Memory B cell (primary cell): ENCODE measurements at places on chromosomes 1 and 21.

DNA sequence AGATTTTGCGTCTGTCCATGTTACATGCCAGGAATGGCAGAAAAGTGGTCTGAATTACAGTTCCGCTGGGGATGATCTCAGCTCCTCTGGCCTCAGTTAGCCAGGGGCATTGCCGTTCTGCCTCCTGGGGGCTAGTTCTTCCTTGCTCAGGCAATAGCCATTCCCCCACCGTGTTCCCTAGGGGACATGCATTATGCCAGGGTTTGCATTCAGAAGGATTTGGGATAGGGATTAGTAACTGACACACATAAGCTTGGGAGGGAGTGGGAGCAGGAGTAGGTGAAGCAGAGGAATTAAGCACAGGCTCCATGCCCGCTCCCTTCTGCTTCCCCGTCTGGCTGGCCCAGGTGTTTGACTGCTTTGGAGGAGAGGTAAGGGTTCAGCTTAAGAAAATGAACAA is 12.7 kb downstream of the LRRC71 start:
- no peak overlapping the region for H3K4me3 ChIP-seq
- no peaks in the 10 kb centered on the region for H3K36me3 ChIP-seq
- no peak for DNase-seq
- H3K4me1 ChIP-seq: peaks cover 5% of the 10 kb centered on the region
- no peak overlapping the region for H3K27ac ChIP-seq

GRCh38 chr1:176826265-176826664 is 338.2 kb downstream of the ASTN1 start:
- no peaks in the 10 kb centered on the region for H3K36me3 ChIP-seq
- no peaks in the 10 kb centered on the region for H3K4me1 ChIP-seq
- no peaks in the 10 kb centered on the region for H3K27me3 ChIP-seq
- H3K4me3 ChIP-seq: no peak overlapping the region
- DNase-seq: no peak

- H3K27ac ChIP-seq: no peak overlapping the region
- no peaks in the 10 kb centered on the region for H3K36me3 ChIP-seq
- H3K4me3 ChIP-seq: no peak overlapping the region
Measured at GRCh38 chr1:86137436-86137835, 19.1 kb downstream of the COL24A1 start.

DNA sequence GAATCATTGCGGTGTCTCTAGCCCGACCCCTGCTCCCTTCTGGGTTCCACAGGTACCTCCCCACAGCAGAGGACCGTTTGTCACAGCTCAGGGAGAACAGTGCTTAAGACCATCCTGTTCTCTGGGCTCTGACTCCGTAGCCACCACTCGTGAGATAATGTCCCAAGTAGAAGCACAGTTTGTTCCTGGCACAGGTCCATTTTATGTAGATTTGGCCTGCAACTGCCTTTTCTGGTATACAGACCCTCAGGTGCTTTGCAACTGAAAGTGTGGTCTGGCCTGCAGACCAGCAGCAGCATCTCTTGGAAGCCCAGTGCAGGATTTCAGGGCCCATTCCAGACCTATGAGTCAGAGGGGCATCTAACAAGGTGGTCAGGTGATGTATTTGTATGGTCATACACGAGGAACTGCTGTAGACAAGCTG is 28.4 kb upstream of the TMEM125 start:
- DNase-seq: no peak
- peaks cover 28% of the 10 kb centered on the region for H3K4me1 ChIP-seq
- no peak overlapping the region for H3K27ac ChIP-seq
- H3K4me3 ChIP-seq: no peak overlapping the region

- no peaks in the 10 kb centered on the region for H3K36me3 ChIP-seq
- no peak overlapping the region for H3K27ac ChIP-seq
- no peak for DNase-seq
Measured at GRCh38 chr1:20362856-20363255, 72.2 kb downstream of the VWA5B1 start.

GRCh38 chr1:166350490-166350889 is 183.7 kb upstream of the FAM78B start:
- DNase-seq: no peak
- H3K4me3 ChIP-seq: no peak overlapping the region
- no peak overlapping the region for H3K27ac ChIP-seq

DNA sequence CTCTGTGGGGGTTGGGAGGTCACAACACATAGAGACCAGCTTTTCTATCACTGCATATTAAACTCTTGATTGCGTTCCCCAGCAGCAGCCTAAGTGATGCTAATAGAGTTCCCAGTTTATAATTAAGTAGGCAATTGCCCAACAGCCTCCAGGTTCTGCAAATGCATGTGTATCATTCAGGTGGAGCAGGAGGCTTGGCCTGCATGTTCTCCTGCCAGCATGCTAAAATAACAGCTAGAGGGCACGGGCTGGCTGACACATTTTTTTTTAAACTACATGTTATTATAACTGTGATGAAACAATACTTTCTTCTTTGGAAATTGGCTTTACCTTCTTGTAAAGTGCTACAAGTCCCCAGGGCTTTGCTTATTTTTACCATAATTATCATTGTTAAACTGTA is 10.4 kb downstream of the TCHH start:
- H3K4me1 ChIP-seq: peaks cover 7% of the 10 kb centered on the region
- no peak overlapping the region for H3K27ac ChIP-seq
- no peak for DNase-seq
- peaks cover 18% of the 10 kb centered on the region for H3K27me3 ChIP-seq
- H3K36me3 ChIP-seq: peaks cover 2% of the 10 kb centered on the region

DNA sequence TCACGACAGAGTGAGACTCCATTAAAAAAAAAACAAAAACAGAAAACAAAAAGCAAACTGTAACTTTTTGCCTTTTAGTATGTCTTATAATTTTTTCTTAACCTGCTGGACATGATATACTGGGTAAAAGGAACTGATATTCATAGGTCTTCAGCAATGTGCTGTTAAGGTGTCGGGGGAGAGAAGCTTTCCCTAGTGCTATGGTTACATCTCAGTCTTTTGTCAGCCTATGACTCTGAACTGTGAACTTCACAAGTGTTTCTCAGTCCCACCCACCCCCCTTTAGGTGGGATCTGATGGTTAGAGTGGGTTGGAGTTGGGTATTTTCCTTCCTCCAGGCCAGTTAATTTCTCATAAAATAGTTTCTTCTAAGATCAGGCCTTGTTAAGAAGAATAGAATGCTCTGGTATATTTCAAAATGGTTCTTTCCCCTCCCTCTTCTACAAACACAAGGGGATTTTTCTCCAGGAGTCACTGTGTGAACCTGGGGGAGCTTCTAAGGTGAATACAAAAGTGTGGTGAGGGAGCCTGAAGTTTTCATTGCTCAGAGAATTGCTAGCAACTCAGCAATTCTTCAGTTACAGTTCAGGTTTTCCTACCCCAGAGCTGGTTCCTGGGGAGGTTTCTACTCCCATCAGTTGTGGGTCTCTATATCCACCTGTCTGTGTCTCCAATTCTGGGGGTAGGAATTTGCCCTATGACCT is 16.1 kb upstream of the EDARADD start:
- H3K4me3 ChIP-seq: no peak overlapping the region
- no peaks in the 10 kb centered on the region for H3K36me3 ChIP-seq
- no peak overlapping the region for H3K27ac ChIP-seq
- no peaks in the 10 kb centered on the region for H3K4me1 ChIP-seq
- DNase-seq: no peak

- H3K36me3 ChIP-seq: no peaks in the 10 kb centered on the region
- peaks cover 12% of the 10 kb centered on the region for H3K4me1 ChIP-seq
- no peak overlapping the region for H3K27ac ChIP-seq
- peaks cover 16% of the 10 kb centered on the region for H3K27me3 ChIP-seq
- peak overlapping the region; percentile 63 for H3K4me3 ChIP-seq
- no peak for DNase-seq
Measured at GRCh38 chr1:15153842-15154479, 414 bp downstream of the TMEM51 start.

DNA sequence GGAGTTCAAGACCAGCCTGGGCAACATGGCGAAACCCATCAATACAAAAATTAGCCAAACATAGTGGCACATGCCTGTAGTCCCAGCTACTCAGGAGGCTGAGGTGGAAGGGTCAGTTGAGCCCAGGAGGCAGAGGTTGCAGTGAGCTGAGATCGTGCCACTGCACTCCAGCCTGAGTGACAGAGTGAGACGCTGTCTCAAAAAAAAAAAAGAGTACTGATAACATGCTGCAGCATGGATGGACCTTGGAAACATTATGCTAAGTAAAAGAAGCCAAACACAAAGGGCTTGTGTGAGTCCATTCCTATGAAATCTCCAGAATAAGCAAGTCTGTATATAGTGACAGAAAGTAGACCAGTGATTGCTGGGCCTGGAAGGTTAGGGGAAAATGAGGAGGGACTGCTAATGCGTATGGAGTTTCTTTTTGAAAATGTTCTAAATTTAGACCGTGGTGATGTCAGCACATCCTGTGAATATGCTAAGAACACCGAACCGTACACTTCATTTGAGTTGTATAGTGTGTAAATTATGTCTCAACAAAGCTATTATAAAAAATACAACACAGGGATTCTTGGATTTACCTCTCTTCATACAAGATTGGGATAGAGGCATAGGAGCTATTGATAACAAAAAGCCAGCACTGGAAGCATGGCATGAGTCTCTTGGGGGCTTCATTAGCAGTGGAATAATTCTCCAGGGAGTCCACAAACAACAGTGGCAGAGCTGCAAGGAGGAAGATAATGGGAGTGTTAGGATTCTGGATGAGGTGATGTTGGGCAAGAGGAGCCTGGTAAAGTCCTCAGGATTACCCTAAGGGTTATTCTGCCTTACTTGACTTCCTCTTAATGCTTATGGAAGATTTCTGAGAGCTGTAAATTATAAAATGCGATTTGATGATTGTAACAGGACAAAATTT is 73.5 kb downstream of the TTC3 start:
- H3K4me3 ChIP-seq: no peak overlapping the region
- no peak for DNase-seq
- peaks cover 7% of the 10 kb centered on the region for H3K4me1 ChIP-seq
- peaks cover 48% of the 10 kb centered on the region for H3K36me3 ChIP-seq
- no peaks in the 10 kb centered on the region for H3K27me3 ChIP-seq

GRCh38 chr1:13597166-13597565 is 13.5 kb downstream of the PDPN start:
- H3K4me3 ChIP-seq: no peak overlapping the region
- peaks cover 21% of the 10 kb centered on the region for H3K27me3 ChIP-seq
- no peak for DNase-seq
- no peak overlapping the region for H3K27ac ChIP-seq
- no peaks in the 10 kb centered on the region for H3K36me3 ChIP-seq

- H3K27ac ChIP-seq: no peak overlapping the region
- DNase-seq: no peak
Measured at GRCh38 chr1:234620272-234621126, 10.5 kb upstream of the IRF2BP2 start.

- peak; percentile 26 for DNase-seq
- no peaks in the 10 kb centered on the region for H3K27me3 ChIP-seq
- peak overlapping the region; percentile 98 for H3K4me3 ChIP-seq
- peaks cover 60% of the 10 kb centered on the region for H3K4me1 ChIP-seq
Measured at GRCh38 chr1:204495078-204495753, 611 bp upstream of the PIK3C2B start.

- H3K27me3 ChIP-seq: peaks cover 2% of the 10 kb centered on the region
- DNase-seq: peak; percentile 56
- H3K36me3 ChIP-seq: no peaks in the 10 kb centered on the region
- H3K27ac ChIP-seq: no peak overlapping the region
Measured at GRCh38 chr21:45555557-45556301, 13.5 kb upstream of the SLC19A1 start.
